ENCODE measurements at places on chromosomes 5 and 9.

- peak; percentile 5 for DNase-seq
These were observed at the start of gene PTGS1 for GRCh38 chr9:122370869-122371755. Gene PTGS1 (plus strand): TSS chr9:122371024. CDS start chr9:122371085, 61 bp downstream.

DNA sequence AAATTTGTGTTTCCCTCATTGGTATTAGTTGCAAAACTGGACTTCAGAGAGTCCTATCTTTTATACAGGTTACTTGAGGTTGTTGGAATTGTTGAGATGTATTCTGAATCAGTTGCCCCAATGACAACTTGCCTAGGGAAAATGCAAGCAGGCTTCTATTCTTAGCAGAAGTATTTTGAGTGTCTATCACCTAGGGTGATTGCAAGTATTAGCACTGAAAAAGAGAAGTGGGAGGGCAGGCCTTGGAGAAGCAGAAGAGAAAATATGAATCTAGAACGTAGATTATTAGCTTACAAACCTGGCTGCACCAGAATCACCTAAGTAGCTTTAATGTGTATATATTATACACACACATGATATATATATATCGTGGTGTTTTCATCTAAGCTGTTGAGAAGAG is 43.2 kb downstream of the ADAMTS12 start:
- no peak for DNase-seq

DNA sequence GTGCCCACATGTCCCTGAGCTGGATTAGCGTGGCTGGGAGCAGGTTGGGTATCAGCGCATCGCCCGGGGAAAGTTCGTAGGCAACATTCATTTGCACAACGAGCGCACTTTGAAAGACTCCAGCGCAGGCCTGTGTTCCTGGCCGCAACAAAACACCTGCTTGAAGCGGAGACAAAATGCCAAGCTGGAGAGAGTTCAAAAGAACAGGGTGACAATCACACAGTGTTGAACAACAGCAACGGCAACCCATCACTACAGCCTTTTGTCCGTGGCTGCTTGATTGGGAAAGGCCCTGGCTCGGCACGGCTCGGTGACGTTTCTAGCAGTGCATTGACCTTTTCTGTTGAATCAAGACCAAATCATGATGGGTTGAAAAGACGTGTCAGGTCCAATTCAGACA is 336.3 kb downstream of the IRX1 start:
- no peak for DNase-seq

- peak; percentile 19 for DNase-seq
These were observed 232.1 kb downstream of the SH3GL2 start for GRCh38 chr9:17810728-17811571.

- DNase-seq, result no peak
These were observed 245.5 kb downstream of the HSPA4 start for GRCh38 chr5:133297293-133297692.

- DNase-seq, result no peak
These were observed 112.6 kb upstream of the ARRDC3 start for GRCh38 chr5:91495699-91496098.

DNA sequence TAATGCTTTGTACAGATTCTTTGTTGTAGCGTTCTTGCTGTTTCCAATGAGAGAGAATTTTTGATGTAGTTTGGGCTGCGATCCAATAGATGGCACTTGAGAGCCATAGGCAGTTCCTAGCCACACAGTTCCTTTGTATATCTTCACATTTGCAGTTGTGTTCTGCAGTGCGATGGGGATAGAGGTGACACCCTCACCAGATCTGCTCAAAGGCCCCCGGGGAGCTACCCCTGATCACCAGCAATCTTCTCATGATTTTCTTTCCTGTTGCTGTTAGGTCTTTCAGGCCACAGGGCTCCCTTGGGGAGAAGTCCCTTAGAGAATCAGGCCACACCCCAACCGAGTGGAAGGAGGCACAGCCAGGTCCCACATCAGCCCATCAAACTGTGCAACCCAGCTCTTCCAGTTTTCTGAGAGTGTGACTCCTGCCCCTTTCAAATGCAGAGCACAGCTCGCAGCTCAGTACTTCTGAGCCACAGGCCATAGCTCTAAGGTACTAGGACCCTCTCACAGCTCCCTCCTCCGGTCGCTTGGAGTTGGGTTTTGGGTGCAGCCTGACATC is 353.7 kb downstream of the SLCO4C1 start:
- no peak for DNase-seq

- DNase-seq, result no peak
These were observed 415 bp downstream of the XRCC4 start for GRCh38 chr5:83077662-83078261.

DNA sequence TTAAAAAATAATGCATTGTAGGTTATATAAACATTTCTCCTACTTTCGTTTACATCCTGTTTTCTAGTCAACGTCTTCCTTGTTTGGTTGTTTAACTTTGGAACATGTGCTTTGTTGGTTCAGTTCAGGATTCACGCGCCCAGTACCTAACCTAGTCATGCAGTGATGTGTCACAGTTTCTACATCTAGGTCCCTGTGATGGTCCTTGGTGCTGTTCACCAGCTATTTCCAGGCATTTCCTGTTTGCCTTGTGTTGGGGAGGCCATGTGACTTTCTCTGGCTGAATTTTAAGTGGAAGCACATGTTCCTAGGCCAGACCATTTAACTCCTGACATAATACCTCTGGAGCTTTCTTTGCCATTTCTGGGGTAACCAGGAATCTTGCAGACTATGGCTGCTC is 292.3 kb downstream of the SMARCA2 start:
- no peak for DNase-seq

- peak; percentile 82 for DNase-seq
These were observed 255.2 kb downstream of the DOCK8 start for GRCh38 chr9:469672-470551.

DNA sequence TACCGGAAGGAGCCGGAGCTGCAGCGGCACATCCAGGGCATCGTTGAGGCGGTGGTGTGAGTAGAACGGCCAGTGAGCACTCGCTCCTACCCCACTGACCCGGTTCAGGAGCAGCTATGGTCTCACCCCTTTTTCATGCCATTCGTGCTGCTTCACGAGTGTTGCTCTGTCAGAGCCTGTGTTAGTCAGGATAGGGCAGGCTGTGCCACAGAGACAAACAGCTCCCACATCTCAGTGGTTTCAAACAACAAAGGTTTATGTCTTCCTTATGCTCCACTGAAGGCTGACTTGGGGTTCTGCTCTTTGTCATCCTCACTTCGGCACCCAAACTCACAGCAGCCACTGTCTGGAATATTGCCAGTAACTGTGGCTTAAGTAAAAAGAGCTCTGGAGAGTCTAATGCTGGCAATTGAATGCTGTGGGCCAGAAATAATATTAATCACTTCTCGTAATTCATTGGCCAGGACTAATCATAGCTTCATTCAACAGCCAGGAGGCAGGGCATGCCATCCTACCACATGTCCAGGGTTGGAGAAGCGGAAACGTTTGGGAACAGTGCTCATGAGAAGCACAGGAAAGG is 28.4 kb downstream of the ARHGEF37 start:
- no peak for DNase-seq

DNA sequence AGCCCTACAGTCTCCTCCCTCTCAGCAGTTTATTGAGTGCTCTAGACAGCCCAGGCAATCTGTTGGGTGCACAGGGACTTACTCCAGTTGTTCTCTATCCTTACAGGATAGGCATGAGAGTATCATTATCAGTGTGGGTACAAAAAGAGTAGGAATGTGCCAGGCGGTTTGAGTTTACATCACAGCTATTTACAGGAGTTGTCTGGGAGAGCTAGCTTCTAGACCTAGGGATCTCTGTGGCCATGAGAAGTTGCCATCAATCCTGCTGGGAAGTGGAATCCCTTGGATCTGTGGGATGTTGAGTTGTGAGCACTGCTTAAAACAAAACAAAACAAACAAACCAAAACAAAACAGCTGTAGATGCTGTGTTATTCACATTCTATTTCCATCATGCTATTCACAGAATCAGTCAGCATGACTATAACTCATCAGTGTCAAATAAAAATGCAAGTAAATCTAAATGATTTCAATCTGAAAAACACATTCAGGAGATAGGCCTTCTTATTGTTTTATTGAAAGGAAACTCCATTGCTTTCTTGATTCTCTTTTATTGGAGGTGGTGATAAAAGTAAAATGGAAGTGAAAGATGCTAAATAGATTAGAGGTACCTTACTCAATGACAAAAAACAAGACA is 552.4 kb upstream of the ZNF608 start:
- no peak for DNase-seq

DNA sequence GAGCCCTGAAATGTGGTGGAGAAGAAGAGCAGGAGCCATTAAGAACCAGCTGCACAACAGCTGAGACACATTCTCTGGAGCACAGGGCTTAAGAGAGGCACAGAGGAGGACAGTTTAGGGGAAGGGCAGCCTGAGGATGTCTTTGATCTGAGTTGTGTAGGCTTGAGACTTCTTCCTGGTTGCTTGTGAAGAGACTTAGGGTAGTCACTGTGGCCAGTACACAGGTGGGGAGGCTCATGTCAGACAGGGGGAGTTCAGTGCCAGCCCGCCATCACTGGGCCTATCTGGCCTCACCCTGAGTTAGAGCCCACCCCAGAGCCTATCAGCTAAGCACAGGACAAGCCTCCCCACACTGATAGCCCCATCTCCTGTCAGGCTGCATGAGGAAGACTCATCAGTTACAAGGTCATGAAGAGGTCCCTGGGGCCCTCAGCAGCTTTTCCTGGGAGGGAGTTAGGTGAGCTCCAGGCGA is 19.8 kb downstream of the SLC22A4 start:
- DNase-seq, result no peak

- DNase-seq, result no peak
These were observed 1023.1 kb upstream of the DMAC1 start for GRCh38 chr9:8822667-8823025.

DNA sequence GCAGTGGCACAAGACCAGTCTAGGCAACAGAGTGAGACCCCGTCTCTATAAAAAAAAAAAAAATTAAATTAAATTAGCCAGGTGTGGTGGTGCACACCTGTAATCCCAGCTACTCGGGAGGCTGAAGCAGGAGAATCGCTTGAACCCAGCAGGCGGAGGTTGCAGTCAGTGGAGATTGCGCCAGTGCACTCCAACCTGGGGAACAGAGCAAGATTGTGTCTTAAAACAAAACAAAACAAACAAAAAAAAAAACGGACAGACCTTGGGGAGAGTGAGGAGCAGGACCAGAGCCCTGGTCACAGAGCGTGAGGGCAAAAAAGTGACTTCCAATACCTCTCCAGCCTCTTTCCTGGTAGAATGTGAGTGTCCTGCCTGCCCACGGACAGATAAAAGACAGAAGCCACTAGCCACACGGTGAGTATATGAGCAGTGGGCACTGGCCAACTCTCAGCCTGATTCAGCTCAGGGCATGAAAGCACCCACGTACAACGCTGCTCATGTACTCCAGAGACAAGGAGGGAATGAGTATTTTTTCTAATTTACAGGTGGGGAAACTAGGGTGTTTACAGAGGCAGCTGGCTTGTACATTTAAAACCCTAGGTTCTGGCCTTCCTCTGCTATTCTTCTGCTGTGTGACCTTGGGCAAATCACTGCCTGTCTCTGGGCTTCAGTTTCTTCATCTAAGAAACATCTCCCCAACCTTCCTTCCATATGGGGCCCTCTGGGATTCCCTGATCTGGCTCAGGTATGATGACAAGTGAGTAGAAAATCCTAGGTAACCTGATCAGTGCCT is 1.8 kb downstream of the OLFML2A start:
- DNase-seq, result no peak

DNA sequence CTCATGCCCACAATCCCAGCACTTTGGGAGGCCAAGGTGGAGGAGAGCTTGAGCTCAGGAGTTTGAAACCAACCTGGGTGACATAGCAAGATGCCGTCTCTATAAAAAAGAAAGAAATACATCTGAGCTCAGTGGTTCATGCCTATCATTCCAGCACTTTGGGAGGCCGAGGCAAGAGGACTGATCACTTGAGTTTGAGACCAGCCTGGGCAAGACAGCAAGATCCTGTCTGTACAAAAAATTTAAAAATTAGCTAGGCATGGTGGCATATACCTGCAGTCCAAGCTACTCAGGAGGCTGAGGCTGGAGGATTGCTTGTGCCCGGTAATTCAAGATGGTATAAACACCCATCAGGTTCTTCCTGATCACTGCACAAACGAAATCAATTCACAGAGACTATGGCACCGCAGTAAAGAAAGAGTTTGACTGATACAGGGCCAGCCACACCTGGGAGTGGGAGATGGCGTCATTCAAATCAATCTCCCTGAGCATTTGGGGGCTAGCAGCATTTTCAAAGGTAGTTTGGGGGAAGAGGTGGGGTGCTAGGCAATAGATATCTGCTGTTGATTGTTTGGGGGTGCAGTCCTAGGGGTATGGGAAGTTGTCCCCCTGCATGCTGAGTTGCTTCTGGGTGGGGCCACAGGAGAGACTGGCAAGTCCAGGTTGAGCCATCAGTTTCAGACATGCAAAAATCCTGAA is 169.2 kb downstream of the TTC39B start:
- no peak for DNase-seq

DNA sequence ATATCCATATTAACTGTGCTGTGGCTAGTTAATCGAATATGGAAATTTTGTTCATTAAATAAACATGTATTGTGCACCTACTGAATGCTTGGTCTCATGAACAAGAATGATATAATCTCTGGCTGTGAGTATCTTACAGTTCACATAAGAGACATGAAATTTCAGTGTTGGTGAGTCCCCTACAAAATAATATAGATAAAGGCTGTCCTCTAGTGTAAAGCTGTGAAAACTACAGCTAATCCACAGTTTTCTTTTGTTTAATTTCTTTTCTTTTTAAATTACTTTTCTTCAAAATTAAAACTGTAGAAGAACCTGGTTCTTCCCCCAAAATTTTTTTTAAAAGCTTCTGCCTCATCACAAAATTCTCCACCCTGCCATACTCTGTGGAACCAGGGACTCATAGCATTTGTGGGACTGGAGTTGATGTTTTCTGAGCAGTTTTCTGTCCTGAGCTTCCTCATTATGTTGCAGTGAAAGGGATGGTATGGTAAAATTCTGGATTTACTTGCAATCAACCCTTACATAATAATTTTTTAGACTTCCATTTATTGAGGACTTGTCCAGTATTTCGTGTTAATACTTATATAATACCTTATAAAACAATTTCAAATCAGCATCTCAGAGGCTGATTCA is 135.0 kb downstream of the STK32A start:
- DNase-seq, result no peak

- no peak for DNase-seq
These were observed 129.6 kb upstream of the NMUR2 start for GRCh38 chr5:152534641-152535040.

DNA sequence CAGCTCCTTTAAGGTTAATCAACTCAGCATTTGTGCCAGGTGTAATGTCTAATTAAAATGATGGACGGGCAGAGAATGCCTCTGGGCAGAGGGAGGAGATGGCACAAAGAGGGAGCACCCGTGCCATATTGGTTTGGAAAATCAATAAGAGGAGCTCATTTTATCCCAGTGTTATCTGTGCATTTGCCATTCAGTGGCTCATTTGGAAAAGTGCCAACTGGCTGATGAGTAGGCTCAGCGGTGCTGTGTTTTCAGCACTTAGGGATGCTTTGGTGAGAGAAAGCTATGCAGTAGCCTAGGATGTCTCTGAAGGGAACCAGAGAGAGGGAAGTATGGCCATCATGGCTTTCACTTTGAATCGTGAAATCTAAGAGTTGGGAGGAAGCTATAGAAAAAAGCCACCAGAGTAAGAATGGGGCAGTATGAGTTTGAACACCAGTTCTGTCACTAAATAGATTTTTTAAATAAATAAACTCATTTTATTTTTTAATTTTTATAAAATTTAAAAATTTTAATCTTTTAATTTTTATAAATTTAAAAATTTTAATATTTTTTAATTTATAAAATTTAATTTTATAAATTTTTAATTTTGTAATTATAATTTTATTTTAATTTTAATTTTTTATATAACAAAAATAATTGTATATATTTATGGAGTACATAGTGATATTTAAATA is 472.8 kb downstream of the BRINP1 start:
- DNase-seq, result no peak

- no peak for DNase-seq
These were observed 12.5 kb downstream of the ABL1 start for GRCh38 chr9:130847306-130848217.

- no peak for DNase-seq
These were observed 117.3 kb upstream of the PPP2R2B start for GRCh38 chr5:146995878-146996277.

All from T-helper 1 cell (primary cell).